Activated CD4-positive, alpha-beta memory T cell treated with anti-CD3 and anti-CD28 coated beads, Interleukin-2, amount 10 ng/mL, durations not matched to agents 7 days and 5 days (primary cell): ENCODE measurements at places on chromosomes 7 and 10. TPM values are rescaled to one million over a fixed set of nuclear protein-coding genes. Genes with fewer than 3 reads are reported as not detected.

The CTAGE15 gene
- total RNA-seq, result not detected

DNA sequence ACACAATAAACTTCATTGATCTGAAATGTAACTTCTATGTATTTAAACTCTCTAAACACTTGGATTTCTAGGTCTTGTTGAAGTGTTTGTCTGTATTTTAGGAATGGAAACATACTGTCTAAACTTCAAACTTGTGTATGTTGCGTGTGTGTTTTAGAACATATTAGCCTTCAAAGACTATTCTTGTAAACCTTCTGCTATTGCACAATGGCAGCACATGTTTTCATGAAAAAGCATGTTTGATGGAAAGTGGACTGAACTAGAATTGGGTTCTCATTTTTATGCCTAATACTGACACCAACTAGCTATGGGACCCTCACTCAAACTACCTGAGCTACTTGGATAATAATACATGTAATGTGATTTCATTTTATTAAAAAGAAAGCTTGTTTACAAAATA lies 592.6 kb downstream of the IPMK start:
- no peak overlapping the region for H3K4me3 ChIP-seq
- H3K27ac ChIP-seq, result no peak overlapping the region
- no peaks in the 10 kb centered on the region for H3K36me3 ChIP-seq
- no peaks in the 10 kb centered on the region for H3K27me3 ChIP-seq
- DNase-seq, result no peak
- no peaks in the 10 kb centered on the region for H3K4me1 ChIP-seq

The MARVELD1 gene
- total RNA-seq, result 2.5 TPM

DNA sequence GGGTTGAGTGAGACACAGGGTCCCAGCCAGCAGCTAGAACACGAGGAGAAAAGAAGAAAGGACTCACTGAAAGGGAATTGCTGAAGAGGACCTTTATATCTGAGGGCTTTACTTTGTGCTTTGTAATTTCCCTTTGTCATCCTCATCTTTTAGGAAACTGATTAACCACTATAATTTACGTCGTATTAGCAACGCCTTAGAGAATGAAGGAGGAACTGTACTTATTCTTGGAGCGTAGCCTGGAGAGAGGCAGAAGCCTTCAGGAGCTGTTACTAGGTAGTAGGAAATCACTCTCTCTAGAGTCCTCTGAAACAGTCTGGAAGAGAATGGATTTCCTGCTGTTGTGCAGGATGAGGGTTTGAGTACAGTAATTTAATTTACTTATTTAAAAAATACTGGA lies 101.0 kb upstream of the STEAP1B start:
- H3K36me3 ChIP-seq, result no peaks in the 10 kb centered on the region
- no peak overlapping the region for H3K4me3 ChIP-seq
- no peak overlapping the region for H3K27ac ChIP-seq
- no peak for DNase-seq
- no peaks in the 10 kb centered on the region for H3K4me1 ChIP-seq

The CNNM1 gene
- total RNA-seq, result 0.08 TPM

DNA sequence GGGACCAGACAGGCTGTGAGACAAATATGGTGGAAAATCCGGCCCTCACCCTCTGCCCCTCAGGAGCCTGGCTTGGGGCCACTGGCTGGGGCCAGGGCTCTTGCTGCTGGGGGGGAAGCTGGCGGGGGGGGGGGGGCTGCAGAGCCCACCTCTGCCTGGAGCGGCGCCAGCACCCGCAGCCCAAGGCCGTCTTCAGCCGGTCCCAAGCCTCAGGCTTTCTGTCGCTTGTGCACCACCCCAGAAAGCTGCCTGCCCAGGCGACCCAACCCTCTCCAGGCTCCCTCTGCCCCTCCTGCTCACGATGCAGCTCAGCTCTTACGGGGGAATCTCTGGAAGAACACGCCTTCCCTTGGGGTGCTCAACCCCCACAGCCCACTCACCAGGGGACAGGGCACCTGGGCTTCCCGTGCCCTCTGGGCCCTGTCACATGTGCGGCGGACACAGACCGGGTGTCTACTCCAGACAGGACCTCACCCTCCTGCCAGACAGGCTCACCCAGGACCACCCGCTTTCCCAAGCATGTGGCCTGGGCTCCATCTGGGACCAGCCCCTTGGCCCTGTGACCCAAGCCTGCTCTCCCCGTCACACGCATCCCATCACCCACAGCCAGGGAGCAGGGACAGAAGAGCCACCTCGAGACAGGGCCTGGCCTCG lies 43.9 kb downstream of the DPYSL4 start:
- H3K27ac ChIP-seq, result peak overlapping the region; percentile 31
- DNase-seq, result no peak
- no peak overlapping the region for H3K4me3 ChIP-seq
- no peaks in the 10 kb centered on the region for H3K27me3 ChIP-seq
- peaks cover 33% of the 10 kb centered on the region for H3K4me1 ChIP-seq

DNA sequence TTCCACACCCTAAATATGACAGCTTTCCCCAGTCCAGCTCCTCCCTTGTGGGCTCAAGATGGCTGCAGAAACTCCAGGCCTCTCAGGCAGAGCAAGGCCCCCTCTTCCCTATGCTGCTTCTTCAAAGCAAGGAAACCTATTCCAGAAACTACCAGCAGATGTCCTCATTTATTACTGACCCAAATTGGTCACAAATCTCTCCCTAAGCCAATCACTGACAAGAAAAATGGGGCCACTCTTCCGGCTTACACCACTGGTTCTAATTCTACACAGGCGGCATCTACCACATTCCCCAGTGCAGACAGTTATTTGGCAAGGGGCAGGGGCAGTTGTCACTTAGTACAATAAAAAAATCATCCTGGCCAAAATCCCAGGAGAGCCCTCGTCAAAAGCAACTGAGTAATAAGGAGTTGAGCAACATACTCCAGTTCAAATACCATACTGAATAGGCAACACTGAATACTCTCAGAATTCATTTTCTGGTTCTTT lies 150.4 kb downstream of the SFMBT2 start:
- peaks cover 54% of the 10 kb centered on the region for H3K4me1 ChIP-seq
- peaks cover under 1% of the 10 kb centered on the region for H3K36me3 ChIP-seq
- H3K27ac ChIP-seq, result peak overlapping the region; percentile 44
- DNase-seq, result no peak
- no peak overlapping the region for H3K4me3 ChIP-seq

DNA sequence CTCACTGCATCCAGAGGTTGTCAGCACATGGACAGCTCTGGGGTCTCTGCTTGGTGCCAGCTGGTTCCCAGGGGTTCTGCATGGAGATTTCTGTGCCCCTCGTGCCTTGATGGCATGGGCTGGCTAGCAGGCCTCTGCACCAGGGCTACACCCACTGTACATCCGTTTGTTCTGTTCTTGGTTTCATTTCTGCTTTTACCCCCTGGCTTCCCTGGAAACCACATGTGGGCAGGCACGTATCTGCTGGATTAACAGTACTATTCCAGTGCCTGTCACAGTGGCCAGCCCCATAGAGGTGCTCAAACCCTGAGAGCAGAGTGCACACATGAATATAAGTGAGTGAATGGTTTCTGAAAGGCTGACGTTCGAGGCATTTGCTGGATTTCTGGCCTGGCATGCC lies 207.2 kb upstream of the GPR26 start:
- H3K27ac ChIP-seq, result no peak overlapping the region
- no peaks in the 10 kb centered on the region for H3K36me3 ChIP-seq
- no peaks in the 10 kb centered on the region for H3K27me3 ChIP-seq
- H3K4me1 ChIP-seq, result peaks cover 2% of the 10 kb centered on the region
- H3K4me3 ChIP-seq, result no peak overlapping the region

- H3K4me1 ChIP-seq, result no peaks in the 10 kb centered on the region
- DNase-seq, result no peak
- H3K27me3 ChIP-seq, result no peaks in the 10 kb centered on the region
- H3K36me3 ChIP-seq, result no peaks in the 10 kb centered on the region
- H3K4me3 ChIP-seq, result no peak overlapping the region
- no peak overlapping the region for H3K27ac ChIP-seq
Observed at GRCh38 chr7:79245623-79246249, 207.7 kb downstream of the MAGI2 start.

The BTBD16 gene
- total RNA-seq, result not detected

DNA sequence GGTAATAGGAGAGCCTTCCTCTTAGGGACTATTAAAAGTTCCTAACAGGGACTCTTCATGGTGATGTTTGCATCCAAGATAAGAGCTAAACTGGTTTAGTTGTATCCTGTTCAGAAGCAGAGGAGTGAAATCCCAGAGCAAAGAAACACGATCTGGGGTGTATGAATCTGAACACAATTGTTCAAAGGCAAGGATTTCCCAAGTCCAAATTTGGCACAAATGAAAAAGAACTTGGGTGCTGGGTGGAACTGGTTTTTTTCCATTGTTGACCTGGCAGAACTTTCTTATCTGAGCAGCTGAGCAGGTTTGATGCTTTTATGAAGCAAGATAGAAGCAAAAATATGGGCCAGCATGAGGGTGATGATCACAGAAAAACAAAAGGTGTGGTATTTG lies 6.0 kb downstream of the AGFG2 start:
- peaks cover 45% of the 10 kb centered on the region for H3K36me3 ChIP-seq
- peak overlapping the region; percentile 97 for H3K4me3 ChIP-seq
- peak overlapping the region; percentile 96 for H3K27ac ChIP-seq
- H3K27me3 ChIP-seq, result no peaks in the 10 kb centered on the region
- no peak for DNase-seq

The ECHDC3 gene
- total RNA-seq, result not detected

The NKX1-2 gene
- total RNA-seq, result not detected

DNA sequence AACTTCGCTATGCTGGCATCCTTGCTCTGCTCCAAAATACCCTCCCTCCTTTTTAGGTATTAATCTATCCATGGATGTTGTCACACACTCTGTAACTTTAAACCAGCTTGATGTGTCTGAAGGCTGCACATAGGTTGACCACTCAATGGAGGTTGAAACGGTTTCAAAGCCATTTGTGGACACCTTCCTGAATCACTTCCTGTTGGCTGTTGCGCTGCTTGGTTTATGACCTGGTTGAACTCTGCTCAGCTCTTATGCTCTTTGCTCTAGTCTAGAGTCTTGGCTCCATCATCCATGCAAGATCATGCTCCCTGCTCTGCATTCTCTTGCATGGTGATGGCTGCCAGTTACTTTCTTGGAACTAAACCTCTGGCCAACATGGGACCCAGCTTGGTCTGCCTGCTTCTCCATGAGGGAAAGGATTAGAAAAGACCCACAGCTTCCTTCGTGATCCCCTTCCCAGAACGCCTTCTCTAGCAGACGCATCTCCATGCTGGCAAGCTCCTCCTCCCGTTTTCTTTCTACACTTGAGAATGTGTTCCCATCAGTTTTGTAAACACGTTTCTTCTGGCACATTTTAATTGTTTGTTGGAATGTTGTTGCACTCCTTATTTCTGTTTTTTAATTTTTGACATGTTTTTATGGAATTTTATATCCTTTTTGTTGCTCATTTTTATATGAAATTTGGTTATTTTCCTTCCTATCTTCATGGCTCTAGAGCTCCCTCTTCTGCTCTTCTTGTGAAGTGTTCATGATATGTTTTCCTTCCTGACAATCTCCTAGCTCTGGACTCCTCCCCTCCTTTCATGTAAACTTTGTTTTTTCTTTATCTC lies 149.8 kb downstream of the XPNPEP1 start:
- no peak for DNase-seq
- no peaks in the 10 kb centered on the region for H3K27me3 ChIP-seq
- no peaks in the 10 kb centered on the region for H3K36me3 ChIP-seq
- no peaks in the 10 kb centered on the region for H3K4me1 ChIP-seq
- H3K27ac ChIP-seq, result no peak overlapping the region

The PRSS37 gene
- total RNA-seq, result not detected

- no peak overlapping the region for H3K27ac ChIP-seq
- no peaks in the 10 kb centered on the region for H3K36me3 ChIP-seq
- DNase-seq, result no peak
- no peaks in the 10 kb centered on the region for H3K27me3 ChIP-seq
- H3K4me1 ChIP-seq, result no peaks in the 10 kb centered on the region
Observed at GRCh38 chr10:121393522-121393921, 204.7 kb downstream of the FGFR2 start.

GRCh38 chr7:22486597-22486996 lies 13.4 kb downstream of the STEAP1B start:
- H3K27ac ChIP-seq, result no peak overlapping the region
- peaks cover 18% of the 10 kb centered on the region for H3K27me3 ChIP-seq
- H3K4me1 ChIP-seq, result peaks cover 26% of the 10 kb centered on the region
- H3K4me3 ChIP-seq, result no peak overlapping the region
- no peak for DNase-seq

DNA sequence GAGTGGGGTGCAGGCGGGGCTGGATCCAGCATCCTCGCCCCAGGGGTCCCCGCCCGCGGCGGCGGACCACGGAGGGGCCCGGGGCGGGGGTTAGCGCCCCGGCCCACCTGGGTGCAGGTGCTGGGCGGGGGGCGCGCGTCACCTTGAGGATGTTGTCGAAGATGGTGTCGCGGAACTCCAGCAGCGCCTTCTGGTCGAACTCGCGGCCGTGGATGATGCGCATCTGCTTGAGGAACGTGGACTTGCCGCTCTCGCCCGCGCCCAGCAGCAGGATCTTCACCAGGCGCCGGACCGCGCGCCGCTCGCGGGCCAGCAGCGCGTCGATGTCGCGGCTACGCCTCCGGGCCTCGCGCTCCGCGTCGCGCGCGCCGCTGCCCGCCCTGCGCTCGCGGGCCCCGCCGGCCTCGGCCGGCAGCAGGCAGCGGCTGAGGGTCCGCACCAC lies 376 bp downstream of the GNA12 start:
- peak overlapping the region; percentile 76 for H3K4me3 ChIP-seq
- no peaks in the 10 kb centered on the region for H3K36me3 ChIP-seq
- no peak overlapping the region for H3K27ac ChIP-seq
- H3K27me3 ChIP-seq, result no peaks in the 10 kb centered on the region
- peak; percentile 50 for DNase-seq

- no peak overlapping the region for H3K27ac ChIP-seq
- H3K4me1 ChIP-seq, result no peaks in the 10 kb centered on the region
- peaks cover 65% of the 10 kb centered on the region for H3K27me3 ChIP-seq
- no peak overlapping the region for H3K4me3 ChIP-seq
- no peaks in the 10 kb centered on the region for H3K36me3 ChIP-seq
Observed at GRCh38 chr7:29809533-29810155, 3.3 kb downstream of the WIPF3 start.

The GNAI1 gene
- total RNA-seq, result not detected

- no peak for DNase-seq
- no peak overlapping the region for H3K4me3 ChIP-seq
- no peak overlapping the region for H3K27ac ChIP-seq
Observed at GRCh38 chr7:156487811-156488533, 152.6 kb upstream of the RNF32 start.

- peaks cover 39% of the 10 kb centered on the region for H3K4me1 ChIP-seq
- peak overlapping the region; percentile 79 for H3K27ac ChIP-seq
- DNase-seq, result peak; percentile 45
- H3K4me3 ChIP-seq, result peak overlapping the region; percentile 87
Observed at GRCh38 chr7:150368884-150369747, 494 bp downstream of the REPIN1 start.

The SKAP2 gene
- 15.1 TPM for total RNA-seq

GRCh38 chr7:41788556-41788955 lies 85.7 kb upstream of the INHBA start:
- H3K36me3 ChIP-seq, result no peaks in the 10 kb centered on the region
- no peak overlapping the region for H3K4me3 ChIP-seq
- H3K4me1 ChIP-seq, result no peaks in the 10 kb centered on the region
